HT1080 (cell line): ENCODE measurements at places on chromosomes 11 and 22.
A peak's percentile ranks its signal among the peaks of the same experiment; 100 is the strongest.

- DNase-seq: peak; percentile 42
These were observed 12.8 kb upstream of the SPI1 start for GRCh38 chr11:47391077-47391583.

DNA sequence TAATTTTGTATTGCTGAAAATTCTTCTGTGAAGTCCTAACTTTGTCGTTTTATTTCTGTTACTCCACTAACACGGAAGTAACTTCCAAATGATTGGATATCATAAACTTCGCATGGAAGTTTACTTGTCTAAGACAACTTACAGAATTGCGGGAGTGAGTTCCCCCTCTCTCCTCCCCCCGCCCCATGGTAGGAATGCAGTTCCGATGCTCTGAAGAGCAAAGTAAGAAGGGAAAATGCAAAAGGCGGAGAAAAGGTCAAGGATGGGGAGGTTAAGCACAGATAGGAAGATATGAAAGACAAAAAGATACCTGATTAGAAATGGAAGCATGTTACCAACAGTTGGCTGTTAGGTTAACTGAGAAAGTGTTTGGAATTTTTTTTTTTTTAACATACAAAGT, 1.3 kb downstream of the EIF3M start:
- no peak for DNase-seq

- no peak for DNase-seq
These were observed 90.9 kb downstream of the PDHX start for GRCh38 chr11:35007277-35007676.

DNA sequence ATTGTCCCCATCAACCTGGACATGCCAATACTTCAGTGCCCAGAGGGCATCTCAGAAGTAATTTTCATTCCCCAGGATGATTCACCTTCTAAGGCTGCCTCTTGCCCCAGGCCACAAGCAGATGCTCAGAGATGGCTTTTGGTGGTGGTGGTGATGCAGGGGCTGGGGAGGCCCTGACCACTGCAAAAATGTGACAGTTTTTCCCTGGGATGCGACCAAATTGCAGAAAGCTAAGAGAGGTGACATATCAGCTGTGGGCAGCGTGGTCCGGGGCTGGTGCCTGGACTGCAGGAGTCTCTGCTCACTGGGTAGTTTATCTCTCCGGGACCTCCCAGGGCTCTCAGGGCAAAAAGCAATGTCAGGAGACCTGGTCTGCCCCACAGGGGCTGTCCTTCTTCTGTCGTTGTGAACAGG, 39.7 kb upstream of the ACCSL start:
- DNase-seq: no peak

DNA sequence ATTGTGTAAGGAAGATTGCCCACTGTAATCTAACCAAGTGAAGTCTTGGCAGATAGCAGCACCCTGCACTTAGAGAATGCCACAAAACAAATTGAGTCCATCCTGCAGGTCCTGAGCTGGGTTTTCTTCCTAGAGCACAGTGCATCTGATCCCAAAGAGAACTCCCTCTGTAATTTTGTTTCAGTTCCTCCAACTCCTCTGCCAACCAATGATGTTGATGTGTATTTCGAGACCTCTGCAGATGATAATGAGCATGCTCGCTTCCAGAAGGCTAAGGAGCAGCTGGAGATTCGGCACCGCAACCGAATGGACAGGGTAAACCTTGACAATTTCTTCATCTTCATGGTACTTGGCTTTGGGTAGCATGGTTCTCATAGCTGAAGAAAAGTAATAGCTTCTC, 33.1 kb upstream of the ST14 start:
- no peak for DNase-seq
